RWPE2 (cell line): ENCODE measurements at places on chromosomes 6 and 20.
A peak's percentile ranks its signal among the peaks of the same experiment; 100 is the strongest.

GRCh38 chr6:5338177-5338960, 77.1 kb downstream of the FARS2 start:
- DNase-seq = no peak

- DNase-seq = no peak
Observed at GRCh38 chr6:38687043-38687353, 15.9 kb downstream of the GLO1 start.

DNA sequence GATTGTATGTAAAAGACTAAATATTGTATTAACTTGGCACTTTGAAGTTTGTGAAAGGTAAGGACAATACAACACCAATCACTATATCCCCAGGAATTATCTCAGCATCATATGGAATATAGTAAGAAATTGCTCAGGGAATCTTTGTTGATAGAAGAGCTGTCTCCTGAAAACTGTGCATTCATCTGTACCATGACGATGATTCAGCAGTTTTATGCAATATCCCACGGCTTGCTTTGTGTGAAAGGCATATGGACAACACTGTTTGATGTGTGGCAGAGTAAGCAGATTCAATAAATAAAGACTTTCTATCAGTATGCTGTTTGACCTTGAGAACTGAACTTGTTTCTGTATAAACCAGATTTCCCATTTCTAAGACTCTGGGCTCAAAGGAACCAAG, 147.5 kb upstream of the PLN start:
- DNase-seq = no peak

DNA sequence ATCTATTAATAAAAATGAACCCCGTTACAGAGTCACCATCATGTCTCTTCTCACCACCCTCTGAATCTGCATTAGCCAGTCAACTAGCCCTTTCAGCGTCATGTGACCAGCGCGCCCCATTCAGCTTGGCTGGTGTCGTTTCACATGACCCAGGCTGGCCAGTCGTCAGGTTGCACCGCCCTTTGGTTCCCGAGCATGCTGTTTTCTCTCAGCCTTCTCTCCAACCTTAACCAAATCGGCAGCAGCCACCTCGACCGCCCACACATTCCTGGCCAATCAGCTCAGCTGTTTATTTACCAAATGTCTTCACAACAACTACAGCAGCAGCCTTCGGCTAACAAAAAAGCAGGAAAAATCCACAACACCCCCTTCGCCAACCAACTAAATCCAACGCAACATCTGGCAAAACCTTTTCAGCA, 5.6 kb downstream of the SRSF3 start:
- peak; percentile 73 for DNase-seq

DNA sequence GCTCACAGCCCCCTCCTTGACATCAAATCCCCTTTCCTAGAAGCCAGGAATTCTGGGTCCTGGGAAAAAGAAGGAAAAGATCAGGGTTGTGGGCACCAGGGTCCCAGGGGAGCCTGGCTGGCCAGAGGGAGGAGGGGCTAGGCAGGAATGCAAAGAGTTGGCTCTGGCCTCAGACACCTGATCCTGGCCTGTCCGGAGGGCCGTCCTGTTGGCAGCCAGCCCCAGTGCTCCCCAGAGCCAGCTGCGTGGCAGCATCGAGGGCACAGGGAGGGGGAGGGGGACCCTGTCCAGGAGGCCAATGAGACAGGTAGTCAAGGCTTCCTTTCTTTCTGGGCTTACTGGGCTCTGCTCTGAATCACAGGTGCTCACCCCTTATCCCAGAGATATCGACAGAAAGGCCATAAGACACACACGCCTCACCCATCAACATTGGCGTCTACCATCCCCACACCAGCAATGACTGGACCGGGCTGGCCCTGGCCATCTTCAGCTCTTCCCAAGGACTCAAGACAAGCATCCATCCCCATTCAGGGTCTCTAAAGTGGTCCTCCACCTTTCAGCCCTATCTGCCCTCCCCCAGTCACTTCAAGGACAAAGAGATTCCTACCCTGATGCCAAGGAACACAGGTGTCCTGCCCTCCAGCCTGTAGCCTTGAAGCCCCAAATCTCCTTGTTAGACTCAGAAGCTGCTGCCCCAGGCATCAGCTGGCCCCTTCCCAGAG, 723 bp downstream of the COL11A2 start:
- DNase-seq = no peak

DNA sequence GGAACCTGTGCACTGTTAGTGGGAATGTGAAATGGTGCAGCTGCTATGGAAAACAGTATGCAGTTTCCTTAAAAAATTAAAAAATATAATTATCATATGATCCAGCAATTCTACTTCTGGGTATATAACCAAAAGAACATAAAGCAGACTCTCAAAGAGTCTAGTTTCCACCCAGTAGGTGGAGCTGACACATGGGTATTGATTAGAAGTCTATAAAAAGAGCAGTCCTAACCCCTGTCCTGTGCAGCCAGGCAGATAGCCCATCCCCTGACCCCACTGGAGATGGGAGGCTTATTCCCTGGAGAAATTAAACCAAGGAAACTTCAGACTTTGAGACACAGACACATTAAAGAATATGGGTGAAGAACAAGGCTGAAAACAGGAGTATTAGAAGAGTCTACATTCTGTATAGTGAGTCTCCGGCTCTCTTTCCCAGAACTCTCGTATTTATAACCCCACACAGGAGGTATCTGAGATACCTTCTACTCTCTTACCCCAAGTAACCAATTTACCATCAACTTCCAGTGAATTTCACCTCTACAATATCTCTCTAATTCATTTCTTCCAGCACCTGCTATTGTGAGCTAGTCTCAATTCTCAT, 92.3 kb downstream of the SEL1L2 start:
- DNase-seq = no peak

DNA sequence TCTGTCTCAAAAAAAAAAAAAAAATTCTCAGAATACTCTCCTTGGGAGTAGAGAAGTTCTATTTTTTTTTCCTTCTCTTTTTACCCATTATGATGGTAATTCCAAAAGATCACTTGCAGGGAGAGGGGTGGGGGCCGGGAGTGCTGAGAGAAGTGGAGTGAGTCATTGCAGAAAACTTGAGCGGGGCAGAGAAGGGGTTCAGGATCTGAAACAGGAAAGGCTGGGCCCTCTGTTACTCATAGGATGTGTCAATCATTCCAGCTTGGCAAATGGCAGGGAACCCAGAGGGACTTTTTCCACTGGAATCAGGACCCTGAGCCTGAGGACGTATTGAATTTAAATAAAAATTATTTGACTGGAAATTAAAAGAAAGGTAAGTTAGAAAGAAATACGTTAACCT, 111.4 kb upstream of the ARMC2 start:
- DNase-seq = peak; percentile 89

GRCh38 chr6:118933855-118934460, 1.0 kb downstream of the MCM9 start:
- DNase-seq = no peak

- DNase-seq = no peak
Observed at GRCh38 chr6:143276436-143276835, 174.1 kb downstream of the ADAT2 start.

DNA sequence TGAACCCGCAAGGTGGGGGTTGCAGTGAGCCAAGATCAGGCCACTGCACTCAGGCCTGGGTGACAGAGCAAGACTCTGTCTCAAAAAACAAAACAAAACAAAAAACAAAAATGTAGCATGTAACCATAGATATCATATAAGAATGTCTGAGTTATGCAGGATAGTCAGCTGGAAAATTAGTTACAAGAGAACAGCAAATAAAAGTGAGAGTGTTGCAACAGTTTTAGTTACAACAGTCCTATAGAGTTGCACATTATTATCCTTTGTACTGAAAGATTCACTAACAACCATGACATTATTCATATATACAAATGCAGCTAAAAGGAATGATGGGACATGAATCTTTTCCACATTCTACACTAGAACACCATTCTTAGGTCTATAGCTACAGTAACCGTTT, 16.4 kb downstream of the RNF24 start:
- no peak for DNase-seq

DNA sequence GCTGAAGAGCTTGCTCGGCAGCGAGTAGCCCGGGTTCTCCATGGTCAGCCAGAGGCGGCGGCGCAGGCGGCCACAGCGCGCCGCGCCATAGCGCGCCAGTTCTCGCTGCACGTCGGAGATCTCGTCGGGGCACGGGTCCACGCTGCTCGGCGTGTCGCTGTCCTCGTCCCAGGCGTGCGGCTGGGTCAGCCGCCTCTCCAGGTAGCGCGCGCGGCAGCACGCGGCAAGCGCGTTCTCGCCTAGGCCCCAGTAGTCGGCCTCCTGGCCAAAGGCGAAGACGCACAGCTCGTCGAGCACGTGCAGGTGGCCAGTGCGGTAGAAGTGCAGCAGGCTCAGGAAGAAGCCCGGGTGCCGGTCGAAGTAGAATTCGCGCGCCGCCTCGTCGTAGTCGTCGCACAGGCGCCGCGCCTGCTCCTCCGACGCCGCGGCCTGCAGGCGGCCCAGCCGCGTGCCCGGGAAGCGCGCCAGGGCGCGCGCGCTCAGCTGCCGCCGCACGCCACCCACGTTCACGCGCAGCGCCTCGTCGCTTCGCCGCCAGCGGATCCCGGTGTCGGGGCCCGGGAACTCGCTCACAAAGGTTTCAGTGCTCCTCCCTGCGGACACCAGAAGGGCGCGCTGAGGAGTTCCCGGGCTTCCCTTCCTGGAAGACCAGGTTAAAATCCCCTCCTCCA, 2.7 kb downstream of the KCNS1 start:
- no peak for DNase-seq

GRCh38 chr20:21301940-21302663, 1.0 kb upstream of the XRN2 start:
- DNase-seq = no peak

DNA sequence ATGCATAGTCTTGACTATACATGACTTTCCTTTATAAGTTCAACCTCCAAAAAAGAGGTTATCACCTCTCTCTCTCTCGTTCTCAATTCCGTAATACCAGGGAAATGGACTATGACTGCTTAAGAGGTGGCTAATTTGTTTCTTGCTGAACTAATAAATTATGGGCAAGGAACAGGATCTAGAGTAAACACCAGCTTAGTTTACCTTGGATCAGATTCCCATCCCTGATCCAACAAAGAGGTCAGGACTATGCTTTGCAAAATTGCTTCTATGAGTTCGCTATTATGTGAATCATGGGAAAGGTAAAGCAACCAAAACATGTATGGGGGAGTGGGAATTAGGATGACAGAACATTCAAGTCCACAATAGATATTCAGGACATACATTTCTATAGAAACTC, 630.7 kb downstream of the HACE1 start:
- DNase-seq = no peak

- no peak for DNase-seq
Observed at GRCh38 chr6:6643398-6643797, 54.9 kb downstream of the LY86 start.

- no peak for DNase-seq
Observed at GRCh38 chr6:23435798-23436197, 690.2 kb upstream of the NRSN1 start.

GRCh38 chr6:151313066-151313491, 73.3 kb downstream of the AKAP12 start:
- no peak for DNase-seq

DNA sequence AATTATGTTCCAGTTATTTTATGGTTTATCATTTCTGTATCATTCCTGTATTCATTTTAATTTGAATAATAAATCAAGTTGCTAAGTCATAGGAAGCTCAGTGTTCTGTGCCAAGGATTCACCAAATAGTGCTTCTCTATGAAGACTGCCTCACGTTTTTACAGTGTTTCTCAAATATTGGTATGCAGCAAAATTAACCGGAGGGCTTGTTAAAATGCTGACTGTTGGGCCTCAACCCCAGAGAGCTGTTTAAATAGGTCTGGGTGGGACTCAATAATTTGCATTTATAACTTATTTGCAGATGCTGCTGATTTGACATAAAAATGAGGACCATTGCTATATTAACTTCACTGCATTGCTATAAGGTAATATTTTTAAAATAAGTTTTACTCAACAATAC, 166.7 kb downstream of the TINAG start:
- no peak for DNase-seq

DNA sequence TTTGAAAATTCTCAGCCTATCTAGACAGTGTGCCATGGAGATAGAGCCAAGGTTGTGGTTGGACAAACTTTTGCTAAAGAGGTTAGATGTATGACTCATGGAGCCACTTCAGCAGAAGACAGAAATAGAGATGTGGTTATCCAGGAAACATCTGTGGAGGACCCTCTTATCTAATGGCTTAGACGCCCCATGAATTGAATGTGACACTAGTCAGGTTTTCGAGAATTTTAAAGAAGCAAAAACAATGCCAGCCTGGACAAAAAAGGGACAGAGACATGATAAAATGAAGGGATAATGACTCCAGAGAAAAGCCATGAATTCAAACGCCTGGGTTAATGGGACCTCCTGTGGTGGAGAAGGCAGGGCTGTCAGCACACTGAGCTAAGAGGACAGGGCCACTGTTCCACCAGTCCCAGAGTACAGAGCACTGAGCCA, 280.5 kb downstream of the CLVS2 start:
- no peak for DNase-seq

DNA sequence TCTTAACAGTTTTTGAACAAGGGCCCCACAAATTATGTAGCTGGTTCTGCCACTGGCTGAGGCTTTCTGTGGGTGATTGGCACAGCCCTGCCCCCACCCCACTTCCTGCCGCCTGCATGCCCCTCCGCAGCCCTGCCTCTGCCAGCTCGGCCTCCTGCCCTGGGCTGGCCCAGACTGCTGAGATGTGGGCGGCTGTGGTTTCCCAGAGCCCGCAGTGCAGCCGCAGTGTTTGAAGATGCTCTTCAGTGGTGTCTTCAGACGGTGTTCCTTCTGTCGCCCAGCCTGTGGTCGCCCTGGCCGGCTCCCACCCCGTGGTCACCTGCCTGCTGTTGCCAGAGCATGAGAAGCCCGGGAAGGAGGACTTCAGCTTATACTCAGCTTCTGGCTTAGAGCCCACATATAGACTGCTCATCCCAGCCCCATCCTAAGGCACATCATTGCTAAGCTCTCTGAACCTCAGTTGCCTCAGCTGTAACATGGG, 154.3 kb downstream of the VEGFA start:
- DNase-seq = peak; percentile 52

- no peak for DNase-seq
Observed at GRCh38 chr6:158653577-158654354, 3.9 kb downstream of the SYTL3 start.

GRCh38 chr6:3314621-3315467, 56.1 kb downstream of the PSMG4 start:
- no peak for DNase-seq

- DNase-seq = peak; percentile 100
Observed at GRCh38 chr20:35307666-35308653, 15.7 kb upstream of the FAM83C start.

GRCh38 chr20:45911486-45912343, at the start of gene PLTP:
Gene PLTP (minus strand): TSS chr20:45912155. CDS start chr20:45911452, 703 bp downstream.
- DNase-seq = no peak

DNA sequence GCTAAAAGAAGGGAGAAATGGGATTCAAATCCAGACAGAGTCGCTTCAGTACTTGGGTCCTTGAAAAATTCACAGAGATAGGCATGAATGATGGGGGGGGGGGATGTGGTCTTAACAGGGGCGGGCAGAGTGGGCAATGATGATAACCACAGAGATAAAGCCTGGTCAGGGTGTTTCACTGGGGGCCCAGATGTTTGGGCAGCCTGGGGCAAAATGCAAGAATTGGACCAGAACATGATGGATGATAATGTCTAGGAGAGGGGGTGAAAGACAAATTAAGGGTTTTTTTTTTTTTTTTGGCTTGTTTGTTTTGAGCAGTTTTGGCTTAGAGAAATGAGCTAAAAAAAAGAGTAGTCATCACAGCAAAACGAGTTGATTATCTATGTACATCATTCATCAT, 57.4 kb downstream of the LAMP5 start:
- DNase-seq = no peak
